ENCODE measurements at places on chromosomes 2 and 18.

DNA sequence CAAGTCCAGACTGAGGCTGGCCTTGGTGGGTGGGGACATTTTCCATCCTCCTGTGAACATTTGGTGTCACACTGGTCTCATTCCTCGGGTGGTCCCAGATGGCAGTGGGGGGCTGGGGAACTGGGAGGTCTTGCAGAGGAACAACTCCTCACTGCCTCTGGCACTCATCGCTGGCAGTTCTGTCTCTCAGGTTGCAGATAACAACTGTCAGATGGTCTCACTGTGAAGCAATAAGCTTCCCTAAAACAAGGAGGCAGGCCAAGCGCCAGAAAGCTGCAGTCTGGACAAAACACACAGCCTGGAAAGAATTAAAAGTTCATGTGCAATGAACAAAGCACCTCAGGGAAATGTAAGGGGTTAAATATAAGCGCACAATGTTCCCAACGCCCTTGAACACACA, 78.1 kb downstream of the IRS1 start:
- DNase-seq: no peak

GRCh38 chr2:192413812-192414681, 219.3 kb upstream of the TMEFF2 start:
- DNase-seq: no peak

GRCh38 chr18:77145364-77145901, 12.8 kb upstream of the MBP start:
- DNase-seq: no peak

DNA sequence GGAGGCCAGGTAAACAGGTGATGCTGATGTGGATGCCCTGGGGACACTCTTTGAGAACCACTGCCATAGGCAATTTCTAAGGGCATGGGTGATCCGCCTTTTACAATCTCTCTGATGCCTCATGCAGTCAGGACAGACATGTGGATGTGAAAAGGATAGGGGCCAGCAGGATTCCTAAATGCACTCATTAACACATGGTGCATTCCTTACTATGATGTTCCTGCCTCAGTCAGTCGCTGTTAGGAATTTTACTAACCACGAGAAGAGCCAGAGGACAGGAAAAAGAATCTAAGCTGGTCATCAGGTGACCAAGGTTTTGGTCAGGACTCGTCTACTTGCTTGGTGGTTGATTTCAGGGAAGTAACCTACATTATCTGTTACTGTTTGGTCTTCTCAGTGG, 191.0 kb downstream of the ARL4C start:
- DNase-seq: no peak

GRCh38 chr2:29446847-29447246, 331.6 kb downstream of the CLIP4 start:
- no peak for DNase-seq

- DNase-seq: no peak
Observed at GRCh38 chr18:3333721-3334386, 71.9 kb downstream of the MYL12B start.

DNA sequence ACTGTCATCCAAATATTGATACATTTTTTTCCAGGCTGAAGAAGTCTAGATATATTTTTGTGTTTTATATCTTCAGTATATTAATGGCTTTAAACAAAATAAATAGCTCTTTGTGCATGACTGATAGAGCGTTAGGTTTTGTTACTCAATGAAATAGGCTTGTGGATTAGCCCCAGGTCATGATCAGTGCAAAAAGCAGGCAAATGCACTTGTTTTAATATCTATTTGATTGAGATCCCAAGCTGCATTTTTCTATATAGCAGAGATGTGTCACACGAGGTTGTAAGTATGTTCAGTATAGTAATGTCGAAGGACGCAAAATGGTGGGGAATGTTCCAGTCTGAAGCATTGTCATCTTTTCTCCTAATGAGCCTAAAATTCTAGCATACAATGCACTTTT, 198.5 kb downstream of the ZNF407 start:
- no peak for DNase-seq

DNA sequence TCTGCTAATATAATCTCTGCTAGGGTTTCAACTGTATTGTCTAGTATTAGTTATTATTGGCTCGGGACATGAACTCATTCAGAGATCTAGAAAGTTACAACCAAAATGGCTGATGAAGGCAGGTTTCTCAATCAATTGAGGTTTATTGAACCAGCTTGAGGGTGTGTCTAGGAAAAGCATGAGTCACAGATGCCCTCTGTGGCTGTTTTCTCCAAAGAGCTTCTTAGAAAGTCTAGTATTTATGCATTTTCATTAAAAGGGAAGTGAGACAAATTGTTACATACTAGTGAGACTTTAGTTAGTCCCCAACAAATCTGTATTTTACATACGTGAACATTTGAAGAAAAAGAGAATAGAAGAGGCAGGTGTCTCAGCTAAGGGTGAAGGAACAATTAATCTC, 23.0 kb upstream of the RTTN start:
- DNase-seq: no peak

GRCh38 chr2:240601061-240601830, 14.7 kb downstream of the CAPN10 start:
- DNase-seq: no peak

GRCh38 chr18:59024829-59025228, 114.9 kb upstream of the SEC11C start:
- no peak for DNase-seq

DNA sequence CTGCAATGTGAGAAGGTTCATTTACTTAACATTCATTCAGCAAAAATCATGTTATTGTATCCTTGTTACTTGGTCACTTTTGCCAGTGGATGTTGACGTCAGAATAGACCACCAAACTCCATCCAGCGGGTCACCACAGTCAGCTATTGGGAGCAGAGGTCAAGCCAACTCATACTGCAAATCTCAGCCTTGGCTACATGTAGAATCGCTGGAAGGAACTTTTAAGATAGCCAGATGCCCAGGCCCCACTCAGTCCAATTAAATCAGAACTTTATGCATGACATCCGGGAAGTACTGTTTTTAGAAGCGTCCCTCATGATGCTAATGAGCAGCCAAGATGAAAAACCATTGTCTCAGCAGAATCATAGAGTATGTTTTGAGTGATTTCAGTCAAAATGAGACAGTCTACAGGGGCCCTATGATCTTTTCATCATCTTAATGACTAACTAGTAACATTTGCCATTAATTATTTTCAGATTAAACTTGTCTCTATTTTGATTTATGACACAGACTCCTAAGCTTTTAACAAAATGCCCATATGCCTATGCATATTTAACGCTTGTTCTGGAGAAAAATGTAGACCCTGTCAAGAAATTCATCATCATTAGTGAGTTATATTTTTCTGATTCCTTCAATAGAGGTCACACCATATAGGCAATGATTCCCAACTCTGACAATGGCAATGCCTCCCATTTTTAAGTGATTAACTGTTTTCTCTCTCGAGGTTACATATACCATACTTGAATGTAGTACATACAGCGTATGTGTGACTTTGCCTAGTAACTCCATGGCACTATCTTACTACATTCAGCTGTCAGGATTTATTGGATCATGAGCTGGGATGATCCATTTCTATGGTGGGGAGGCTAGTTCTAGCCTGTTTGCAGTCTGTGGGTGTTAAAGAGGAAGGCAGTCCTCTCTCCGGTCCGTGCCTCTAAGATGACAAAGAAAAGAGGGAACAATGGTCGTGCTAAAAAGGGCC, 63.7 kb upstream of the CCBE1 start:
- DNase-seq: no peak

- no peak for DNase-seq
Observed at GRCh38 chr2:68367953-68368653, 3.0 kb downstream of the PLEK start.

DNA sequence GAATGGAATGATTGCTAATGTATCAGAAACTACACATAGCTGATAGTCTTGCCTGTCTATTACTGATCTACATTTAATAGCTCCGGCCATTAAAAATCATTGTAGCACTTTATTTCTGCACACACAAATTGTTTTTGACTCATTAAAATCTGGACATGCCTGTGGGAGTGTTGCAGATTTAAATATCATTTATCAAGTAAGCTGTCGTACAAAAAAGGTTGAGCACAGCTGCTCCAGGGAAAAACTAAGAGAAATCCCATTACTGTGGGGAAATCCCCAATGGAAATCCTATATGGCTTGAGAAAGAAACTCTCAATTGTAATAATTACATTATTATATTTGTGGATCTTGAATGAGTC, 99.6 kb upstream of the CERS6 start:
- no peak for DNase-seq

All from stimulated activated CD8-positive, alpha-beta memory T cell treated with anti-CD3 and anti-CD28 coated beads, Interleukin-4, amount 100 ng/mL, for 4 hours (primary cell).